ENCODE measurements at places on chromosomes 12 and 14.
A peak's percentile ranks its signal among the peaks of the same experiment; 100 is the strongest.

DNA sequence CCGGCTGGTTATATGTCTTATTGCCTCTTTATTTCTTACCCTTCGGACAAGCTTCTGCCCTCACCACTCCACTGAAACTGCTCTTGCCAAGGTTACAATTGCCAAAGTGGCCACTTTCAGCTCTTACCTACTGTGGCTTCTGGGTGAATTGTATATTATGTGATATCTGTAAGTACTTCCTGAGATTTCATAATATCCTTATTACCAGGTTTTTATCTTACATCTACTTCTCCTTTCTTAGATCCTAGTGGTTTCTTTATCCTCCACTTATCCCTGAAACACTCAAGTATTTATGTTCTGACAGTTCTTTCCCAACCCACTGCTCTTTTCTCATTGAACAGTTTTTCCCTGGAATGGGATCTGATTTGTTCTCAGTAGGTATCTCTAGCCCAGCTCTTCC lies 10.5 kb downstream of the CELA1 start:
- DNase-seq, result no peak

DNA sequence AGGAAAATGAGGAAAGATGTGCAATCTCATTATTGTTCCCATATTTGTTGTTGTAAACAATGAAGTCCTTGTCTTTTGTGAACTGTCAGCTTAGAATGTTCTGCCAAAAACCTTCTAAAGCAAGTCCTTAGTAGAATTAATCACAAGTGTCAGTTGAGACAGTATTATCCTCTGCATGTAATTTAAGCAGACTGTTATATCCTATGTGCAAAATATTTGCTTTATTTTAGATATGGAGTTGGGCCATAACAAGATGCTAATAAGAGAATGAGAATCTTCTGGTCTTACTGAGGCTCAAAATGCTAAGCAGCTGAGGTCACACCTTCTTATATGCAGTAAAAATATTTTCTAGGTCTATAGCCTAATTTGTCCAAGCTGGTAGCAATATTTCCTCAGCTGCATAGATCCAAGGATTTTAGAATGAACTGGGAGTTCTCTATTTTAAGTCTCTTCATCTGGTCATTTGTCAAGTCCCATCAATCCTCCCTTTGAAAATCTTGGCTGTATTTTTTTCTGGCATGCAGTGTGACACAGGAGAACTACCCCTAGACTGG lies 222.3 kb upstream of the NAV3 start:
- DNase-seq, result peak; percentile 32

DNA sequence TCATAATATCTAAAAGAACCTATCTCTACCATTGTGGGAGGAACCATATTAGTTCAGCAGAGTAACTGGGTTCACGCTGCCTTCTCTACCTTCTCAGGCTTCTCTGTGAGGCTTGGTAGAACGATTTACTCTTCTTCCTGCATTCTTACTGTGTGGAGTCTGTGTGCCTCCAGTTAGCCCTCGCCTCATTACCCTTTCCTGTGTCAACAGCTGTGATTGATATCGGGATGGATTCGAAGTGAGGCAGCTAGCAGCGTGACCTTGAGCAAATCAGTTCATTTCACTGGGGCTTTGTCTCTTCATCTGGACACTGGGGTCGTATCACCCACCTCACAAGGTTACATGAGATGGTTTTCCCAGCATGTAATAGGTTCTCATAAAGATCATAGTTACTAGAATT lies 4.6 kb upstream of the VRK1 start:
- DNase-seq, result no peak

GRCh38 chr12:127024791-127025190 lies 1242.2 kb upstream of the TMEM132C start:
- DNase-seq, result no peak

- DNase-seq, result no peak
These were observed 137.3 kb downstream of the MSRB3 start for GRCh38 chr12:65415826-65416225.

DNA sequence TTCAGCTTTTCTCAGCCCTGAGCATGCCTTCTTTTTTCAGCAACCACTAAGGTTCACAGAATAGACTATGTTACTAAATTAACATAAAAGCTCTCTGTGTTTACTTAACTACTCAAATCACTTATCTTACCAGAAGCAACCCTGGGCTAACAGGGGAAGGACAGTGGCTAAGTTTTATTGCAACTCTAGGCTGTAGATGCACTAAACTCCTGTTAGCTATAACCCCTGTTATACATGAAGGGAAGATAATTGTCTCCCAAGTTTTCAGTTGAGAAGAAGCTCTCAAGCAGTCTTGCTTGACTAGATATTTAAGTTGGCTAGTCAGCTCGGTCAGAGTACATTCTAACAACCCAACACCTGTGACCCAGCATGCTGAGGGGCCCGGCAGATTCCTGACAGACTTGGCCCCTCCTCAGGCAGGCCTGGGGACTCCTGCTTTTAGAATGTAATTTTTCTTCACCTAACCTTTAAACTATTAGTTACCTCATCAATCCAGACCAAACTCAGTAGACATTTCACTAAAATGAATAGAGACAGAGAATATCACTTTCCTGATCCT lies 464.5 kb downstream of the EGLN3 start:
- DNase-seq, result no peak

- no peak for DNase-seq
These were observed 38.8 kb upstream of the WSCD2 start for GRCh38 chr12:108090107-108090899.

DNA sequence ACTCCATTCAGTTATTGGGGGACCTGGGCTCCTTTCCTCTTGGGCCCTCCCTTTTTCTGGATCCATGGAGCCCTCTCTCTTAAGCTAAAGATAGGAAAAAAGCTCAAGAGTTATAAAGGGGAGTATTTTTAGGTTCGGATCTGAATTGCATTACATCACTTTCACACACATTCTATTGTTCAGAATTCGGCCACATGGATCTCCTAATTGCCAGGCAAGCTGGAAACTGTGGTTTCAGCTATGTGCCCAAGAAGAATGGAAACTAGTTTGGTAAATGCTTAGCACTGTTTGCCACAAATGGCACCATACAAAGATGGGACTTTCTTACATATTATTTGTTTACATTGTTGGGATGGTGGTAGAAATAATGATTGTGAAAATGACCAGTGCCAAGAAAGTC lies 145.6 kb downstream of the LRIG3 start:
- no peak for DNase-seq

- DNase-seq, result no peak
These were observed 38.2 kb upstream of the STAB2 start for GRCh38 chr12:103548622-103549601.

GRCh38 chr14:60317609-60318008 lies 68.6 kb downstream of the PPM1A start:
- DNase-seq, result no peak

- no peak for DNase-seq
These were observed 153.4 kb downstream of the BRMS1L start for GRCh38 chr14:35979531-35979930.

GRCh38 chr14:79660053-79660939 lies 551.0 kb downstream of the DIO2 start:
- DNase-seq, result no peak

DNA sequence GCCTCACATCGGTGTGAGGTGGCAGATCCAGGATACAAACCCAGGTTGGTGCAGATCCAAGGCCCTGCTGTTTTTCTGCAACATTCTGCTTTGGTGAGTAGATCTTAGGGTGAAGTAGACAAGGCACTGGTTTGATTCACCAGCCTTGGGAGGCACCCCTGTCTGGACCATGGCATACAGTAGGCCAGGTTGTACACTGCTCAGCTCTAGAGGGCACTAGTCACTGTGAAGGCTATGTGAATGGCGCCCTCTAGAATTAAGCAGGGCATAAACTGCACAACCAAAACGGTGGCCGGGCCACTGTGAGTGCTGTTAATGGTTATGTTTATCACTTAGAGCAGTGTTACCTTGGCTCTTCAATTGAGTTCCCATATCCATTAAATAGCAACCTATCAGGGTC lies 280.6 kb upstream of the PWP1 start:
- DNase-seq, result no peak

- DNase-seq, result no peak
These were observed 187.8 kb upstream of the AMIGO2 start for GRCh38 chr12:47267571-47267970.

GRCh38 chr12:112116232-112117060 lies 7.9 kb upstream of the NAA25 start:
- peak; percentile 80 for DNase-seq

GRCh38 chr14:28975084-28975483 lies 208.5 kb downstream of the FOXG1 start:
- DNase-seq, result no peak

DNA sequence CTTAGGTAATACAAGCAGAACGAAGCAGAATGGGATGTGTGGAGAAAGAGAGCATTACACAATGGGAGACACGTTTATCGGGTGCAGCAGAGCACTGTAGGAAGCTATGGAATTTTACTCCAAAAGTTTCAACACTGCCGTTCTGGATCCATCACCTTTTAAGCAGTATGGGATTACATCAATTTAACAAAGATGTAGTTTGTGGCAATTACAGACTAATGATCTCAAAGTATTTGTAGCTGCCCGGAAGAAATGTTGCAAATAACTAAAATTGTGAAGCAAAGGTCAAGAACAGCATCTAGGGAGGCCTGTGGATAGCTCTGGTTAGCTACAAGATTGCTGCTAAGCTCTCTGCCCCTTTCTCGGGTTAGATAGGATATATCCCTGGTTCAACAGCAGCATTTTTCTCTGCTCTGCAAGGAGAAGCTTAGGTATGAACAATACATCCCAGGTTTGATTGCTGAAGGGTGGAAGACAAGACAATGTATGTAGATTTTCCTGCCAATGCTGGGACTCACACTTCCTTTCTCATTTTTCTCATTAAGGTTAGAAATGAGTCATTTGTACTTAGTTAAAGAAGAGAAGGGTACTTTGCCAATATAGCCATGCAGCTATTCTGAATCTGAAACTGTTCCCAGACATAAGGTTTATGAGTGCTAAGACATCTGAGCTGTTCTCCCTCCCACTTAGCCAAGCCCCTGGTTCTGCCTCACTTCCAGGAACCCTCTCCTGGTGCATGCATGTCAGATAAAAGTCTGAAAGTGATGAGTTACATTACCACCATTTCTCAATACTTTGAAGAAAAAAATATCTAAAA lies 75.0 kb upstream of the HIF1A start:
- DNase-seq, result no peak

GRCh38 chr12:132158677-132159554 lies 14.7 kb downstream of the NOC4L start:
- no peak for DNase-seq

- no peak for DNase-seq
These were observed 36.4 kb upstream of the ATXN2 start for GRCh38 chr12:111635524-111635923.

GRCh38 chr12:113949321-113950305 lies 16.5 kb downstream of the RBM19 start:
- no peak for DNase-seq

- DNase-seq, result no peak
These were observed 329.3 kb upstream of the OR4E1 start for GRCh38 chr14:22002860-22003284.

DNA sequence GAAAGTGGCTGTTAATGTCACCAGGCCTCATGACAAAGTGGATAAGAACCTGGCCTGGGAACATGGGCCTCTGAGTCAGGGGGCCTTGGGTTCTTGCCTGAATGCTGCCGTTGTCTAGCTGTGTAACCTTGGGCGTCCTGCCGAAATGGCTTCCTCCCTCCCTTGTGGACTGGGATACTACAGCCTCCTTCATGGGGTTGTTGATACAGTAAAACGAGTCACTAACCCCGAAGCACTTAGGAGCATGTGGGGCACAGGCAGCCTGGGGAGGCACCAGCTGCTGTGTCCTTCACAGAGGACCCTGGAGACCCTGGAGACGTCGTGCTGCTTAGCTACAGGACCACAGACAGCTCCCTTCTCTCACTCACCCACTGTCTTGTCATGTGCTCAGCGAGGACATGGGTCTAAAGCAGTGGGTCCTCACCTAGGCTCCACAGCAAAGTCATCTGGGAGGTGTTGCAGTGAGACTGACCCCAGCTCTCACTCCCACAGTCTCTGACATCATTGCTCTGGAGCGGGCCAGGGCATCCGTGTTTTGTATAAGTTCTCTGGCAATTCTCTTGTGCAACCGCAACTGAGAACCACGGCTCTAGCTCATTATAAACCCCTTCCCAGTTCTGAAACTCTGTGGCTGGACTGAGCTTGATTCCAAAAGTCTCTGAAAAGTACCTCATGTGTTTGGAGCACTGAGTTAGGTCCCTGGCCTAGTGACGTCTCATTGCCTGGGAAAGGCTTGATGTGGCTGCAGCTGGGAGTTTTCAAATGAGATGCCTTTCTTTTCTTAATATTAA lies 42.1 kb downstream of the SERPINA3 start:
- no peak for DNase-seq

GRCh38 chr12:53313996-53314395 lies 7.4 kb downstream of the AAAS start:
- DNase-seq, result no peak

GRCh38 chr12:50065726-50066310 lies 8.4 kb downstream of the ASIC1 start:
- no peak for DNase-seq

DNA sequence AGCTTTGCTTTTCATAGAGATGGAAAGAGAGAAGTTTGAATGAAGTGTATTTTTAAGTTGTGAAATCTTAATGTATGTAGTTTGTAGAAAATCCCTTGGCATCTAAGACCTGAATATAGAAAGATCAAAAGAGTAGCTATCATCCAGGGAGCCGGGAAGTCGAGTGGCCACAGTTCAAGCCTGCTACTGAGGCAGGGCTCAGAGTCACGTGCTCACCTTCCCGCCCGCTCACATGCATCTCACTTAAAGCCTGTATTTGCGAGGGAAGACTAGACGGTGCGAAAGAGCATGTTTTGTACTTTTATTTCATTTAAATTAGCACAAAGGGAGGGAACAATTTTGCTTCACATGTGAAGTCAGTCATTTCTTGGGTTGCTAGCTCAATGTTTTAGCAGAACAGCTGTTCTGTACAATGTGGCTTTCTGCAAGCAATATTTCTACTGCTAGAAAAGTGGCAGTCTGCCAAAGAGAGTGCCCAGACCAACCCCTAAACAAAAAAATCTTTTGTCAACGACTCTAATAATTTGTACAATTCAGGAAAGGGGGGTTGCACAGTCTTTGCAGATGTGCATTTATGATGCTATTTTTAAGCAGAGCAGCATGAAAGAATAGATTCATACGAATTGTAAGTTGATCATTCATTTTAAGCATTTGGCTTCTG lies 290.7 kb downstream of the NPAS3 start:
- peak; percentile 69 for DNase-seq

GRCh38 chr12:120060717-120061116 lies 55.8 kb downstream of the RAB35 start:
- DNase-seq, result no peak

DNA sequence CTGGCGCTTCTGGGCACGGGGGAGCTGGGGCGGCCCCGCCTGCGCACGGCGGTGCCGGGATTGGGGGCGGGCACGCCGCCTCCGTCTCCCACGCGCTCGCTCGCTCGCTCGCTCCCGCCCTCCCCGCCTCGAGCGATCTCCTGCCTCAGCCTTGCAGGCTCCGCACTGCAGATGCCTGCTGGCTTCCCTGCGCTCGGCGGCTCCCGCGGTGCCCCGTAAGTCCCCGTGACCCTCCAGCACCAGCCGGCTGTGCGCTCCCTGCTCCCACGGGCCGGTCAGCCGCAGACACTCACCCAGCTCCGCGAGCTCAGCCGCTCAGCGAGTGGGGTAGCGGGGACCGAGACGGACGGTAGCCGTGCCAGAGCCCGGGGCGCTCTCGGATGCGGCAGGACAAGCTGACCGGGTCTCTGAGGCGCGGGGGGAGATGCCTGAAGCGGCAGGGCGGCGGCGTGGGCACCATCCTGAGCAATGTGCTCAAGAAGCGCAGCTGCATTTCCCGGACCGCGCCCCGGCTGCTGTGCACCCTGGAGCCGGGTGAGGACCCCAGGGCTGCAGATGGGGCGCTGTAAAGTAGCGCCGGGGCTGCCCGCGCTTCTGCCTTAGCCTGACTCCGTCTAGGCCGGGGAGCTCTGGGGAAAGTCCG lies at the start of gene TBC1D30:
TBC1D30 (plus strand) TSS at position 148 of the 643 bp plus-strand sequence; CDS start at position 381, 233 bp downstream.
- DNase-seq, result peak; percentile 66

- DNase-seq, result no peak
These were observed 11.8 kb downstream of the P2RX7 start for GRCh38 chr12:121144416-121144914.

Measured in kidney (tissue), 22 donors.